ENCODE measurements at places on chromosomes 3 and 15.

- H3K36me3 ChIP-seq, result no peaks in the 10 kb centered on the region
- H3K27ac ChIP-seq, result no peak overlapping the region
- peaks cover 25% of the 10 kb centered on the region for H3K4me1 ChIP-seq
These were observed 107.1 kb downstream of the DGKG start for GRCh38 chr3:186254676-186255650.

GRCh38 chr3:14143271-14144225 lies 18.7 kb downstream of the TMEM43 start:
- peak overlapping the region; percentile 94 for H3K27ac ChIP-seq
- no peaks in the 10 kb centered on the region for H3K27me3 ChIP-seq
- H3K36me3 ChIP-seq, result peaks cover 51% of the 10 kb centered on the region
- DNase-seq, result peak; percentile 34
- H3K4me1 ChIP-seq, result peaks cover 17% of the 10 kb centered on the region

DNA sequence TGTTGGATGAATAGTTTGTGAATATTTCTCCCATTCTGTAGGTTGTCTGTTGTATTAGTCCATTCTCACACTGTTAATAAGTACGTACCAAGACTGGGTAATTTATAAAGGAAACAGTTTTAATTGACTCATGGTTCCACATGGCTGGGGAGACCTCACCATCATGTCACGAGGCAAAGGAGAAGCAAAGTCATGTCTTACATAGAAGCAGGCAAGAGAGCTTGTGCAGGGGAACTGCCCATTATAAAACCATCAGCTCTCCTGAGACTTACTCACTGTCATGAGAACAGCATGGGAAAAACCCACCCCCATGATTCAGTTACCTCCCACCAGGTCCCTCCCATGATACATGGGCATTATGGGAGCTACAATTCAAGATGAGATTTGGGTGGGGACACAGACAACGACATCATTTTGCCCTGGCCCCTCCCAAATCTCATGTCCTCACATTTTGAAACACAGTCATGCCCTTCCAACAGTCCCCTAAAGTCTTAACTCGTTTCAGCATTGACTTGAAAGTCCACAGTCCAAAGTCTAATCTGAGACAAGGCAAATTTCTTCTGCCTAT lies 133.2 kb downstream of the LMLN start:
- no peaks in the 10 kb centered on the region for H3K36me3 ChIP-seq
- no peaks in the 10 kb centered on the region for H3K4me1 ChIP-seq
- H3K4me3 ChIP-seq, result no peak overlapping the region
- no peak overlapping the region for H3K27ac ChIP-seq
- peaks cover 46% of the 10 kb centered on the region for H3K27me3 ChIP-seq
- no peak for DNase-seq

GRCh38 chr15:72503147-72503546 lies 29.0 kb downstream of the ARIH1 start:
- no peak overlapping the region for H3K27ac ChIP-seq
- DNase-seq, result no peak
- H3K27me3 ChIP-seq, result no peaks in the 10 kb centered on the region
- no peak overlapping the region for H3K4me3 ChIP-seq
- no peaks in the 10 kb centered on the region for H3K4me1 ChIP-seq
- H3K36me3 ChIP-seq, result no peaks in the 10 kb centered on the region

GRCh38 chr15:60525341-60526039 lies 46.5 kb upstream of the ICE2 start:
- no peaks in the 10 kb centered on the region for H3K27me3 ChIP-seq
- peaks cover 16% of the 10 kb centered on the region for H3K4me1 ChIP-seq
- no peak overlapping the region for H3K27ac ChIP-seq

- H3K27me3 ChIP-seq, result no peaks in the 10 kb centered on the region
- no peak overlapping the region for H3K4me3 ChIP-seq
- H3K4me1 ChIP-seq, result no peaks in the 10 kb centered on the region
- DNase-seq, result no peak
- no peak overlapping the region for H3K27ac ChIP-seq
- H3K36me3 ChIP-seq, result no peaks in the 10 kb centered on the region
These were observed 417.3 kb downstream of the GABRB3 start for GRCh38 chr15:26355472-26356074.

DNA sequence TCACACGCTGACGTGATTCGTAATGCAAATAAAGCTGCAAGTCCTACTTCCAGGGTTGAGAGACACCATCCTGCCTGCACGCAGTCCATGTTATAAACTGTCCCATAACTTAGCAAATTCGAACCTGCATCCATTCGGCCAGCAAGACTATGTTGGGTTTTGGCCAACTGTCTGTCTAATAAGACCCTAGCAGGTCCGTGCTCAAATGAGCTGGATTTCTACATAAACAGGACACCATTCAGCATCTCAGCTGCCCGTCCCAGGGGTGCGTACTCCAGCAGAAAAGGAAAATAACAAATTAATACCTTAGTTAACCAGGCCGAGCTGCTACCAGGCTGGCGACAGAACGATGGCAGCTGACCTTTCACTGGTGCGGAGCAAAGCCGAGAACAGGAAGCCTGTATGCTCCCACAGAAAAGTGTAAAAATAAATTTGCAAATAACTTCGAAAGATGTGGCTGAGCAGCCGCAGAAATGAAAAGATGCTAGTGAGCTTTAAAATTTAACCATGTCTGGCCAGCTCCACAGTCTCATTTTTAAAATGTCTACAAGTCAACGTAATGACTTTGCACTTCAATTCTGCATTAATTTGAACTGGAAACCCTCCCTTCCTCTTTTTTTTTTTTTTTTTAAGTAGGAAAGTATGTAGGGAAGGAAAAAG lies 97.1 kb upstream of the SNRPA1 start:
- no peaks in the 10 kb centered on the region for H3K27me3 ChIP-seq
- no peak overlapping the region for H3K4me3 ChIP-seq
- no peak overlapping the region for H3K27ac ChIP-seq
- no peaks in the 10 kb centered on the region for H3K4me1 ChIP-seq

DNA sequence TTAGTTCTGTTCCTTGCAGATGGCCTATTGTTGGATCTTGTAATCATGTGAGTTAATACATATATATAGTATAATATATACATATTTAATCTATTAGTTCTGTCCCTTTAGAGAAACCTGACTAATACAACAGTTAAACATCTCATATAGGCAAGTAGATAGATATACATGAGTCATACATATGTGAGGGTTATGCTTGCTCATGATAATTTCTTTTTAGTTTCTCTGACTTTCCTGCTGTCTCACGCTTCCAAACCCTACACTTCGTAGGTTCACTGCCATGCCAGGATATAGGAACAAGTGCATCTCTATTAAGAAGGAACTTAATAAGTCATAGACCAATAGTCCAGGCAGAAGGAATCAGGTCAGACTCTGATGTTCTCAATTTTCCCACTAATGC lies 16.8 kb upstream of the CLDN16 start:
- H3K27ac ChIP-seq, result peak overlapping the region; percentile 33
- H3K27me3 ChIP-seq, result no peaks in the 10 kb centered on the region
- H3K4me1 ChIP-seq, result peaks cover 98% of the 10 kb centered on the region
- H3K36me3 ChIP-seq, result peaks cover 13% of the 10 kb centered on the region
- no peak for DNase-seq

DNA sequence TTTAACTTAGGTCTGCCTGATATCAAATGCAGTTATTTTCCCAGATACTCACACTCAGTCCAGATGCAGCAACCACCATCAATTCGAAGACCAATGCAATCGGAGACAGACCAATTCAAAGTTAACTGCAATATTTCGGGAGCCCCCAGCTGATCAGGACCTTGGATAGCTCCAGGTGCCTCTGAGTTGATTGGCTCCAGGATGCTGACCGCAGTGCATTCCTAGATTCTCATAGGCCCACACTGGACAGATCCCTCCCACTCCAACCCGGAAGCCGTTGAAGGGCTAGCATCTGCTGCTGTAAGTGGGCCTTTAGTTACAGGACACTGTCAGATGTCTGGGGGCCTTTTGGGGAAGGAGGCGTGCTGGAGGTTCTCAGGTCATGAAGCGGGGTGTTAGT lies 89.5 kb upstream of the ATP2B2 start:
- no peaks in the 10 kb centered on the region for H3K4me1 ChIP-seq
- H3K36me3 ChIP-seq, result no peaks in the 10 kb centered on the region
- H3K27ac ChIP-seq, result no peak overlapping the region
- no peak overlapping the region for H3K4me3 ChIP-seq

GRCh38 chr15:35246451-35246850 lies 161.4 kb upstream of the NANOGP8 start:
- H3K27ac ChIP-seq, result no peak overlapping the region
- H3K27me3 ChIP-seq, result no peaks in the 10 kb centered on the region
- H3K4me1 ChIP-seq, result no peaks in the 10 kb centered on the region

- no peaks in the 10 kb centered on the region for H3K4me1 ChIP-seq
- no peak for DNase-seq
- no peaks in the 10 kb centered on the region for H3K36me3 ChIP-seq
These were observed 177.8 kb downstream of the SERPINI1 start for GRCh38 chr3:167913219-167913835.

- H3K27me3 ChIP-seq, result no peaks in the 10 kb centered on the region
- no peaks in the 10 kb centered on the region for H3K4me1 ChIP-seq
- no peak for DNase-seq
- no peak overlapping the region for H3K27ac ChIP-seq
- no peaks in the 10 kb centered on the region for H3K36me3 ChIP-seq
These were observed 43.7 kb upstream of the KCNMB2 start for GRCh38 chr3:178492491-178492890.

DNA sequence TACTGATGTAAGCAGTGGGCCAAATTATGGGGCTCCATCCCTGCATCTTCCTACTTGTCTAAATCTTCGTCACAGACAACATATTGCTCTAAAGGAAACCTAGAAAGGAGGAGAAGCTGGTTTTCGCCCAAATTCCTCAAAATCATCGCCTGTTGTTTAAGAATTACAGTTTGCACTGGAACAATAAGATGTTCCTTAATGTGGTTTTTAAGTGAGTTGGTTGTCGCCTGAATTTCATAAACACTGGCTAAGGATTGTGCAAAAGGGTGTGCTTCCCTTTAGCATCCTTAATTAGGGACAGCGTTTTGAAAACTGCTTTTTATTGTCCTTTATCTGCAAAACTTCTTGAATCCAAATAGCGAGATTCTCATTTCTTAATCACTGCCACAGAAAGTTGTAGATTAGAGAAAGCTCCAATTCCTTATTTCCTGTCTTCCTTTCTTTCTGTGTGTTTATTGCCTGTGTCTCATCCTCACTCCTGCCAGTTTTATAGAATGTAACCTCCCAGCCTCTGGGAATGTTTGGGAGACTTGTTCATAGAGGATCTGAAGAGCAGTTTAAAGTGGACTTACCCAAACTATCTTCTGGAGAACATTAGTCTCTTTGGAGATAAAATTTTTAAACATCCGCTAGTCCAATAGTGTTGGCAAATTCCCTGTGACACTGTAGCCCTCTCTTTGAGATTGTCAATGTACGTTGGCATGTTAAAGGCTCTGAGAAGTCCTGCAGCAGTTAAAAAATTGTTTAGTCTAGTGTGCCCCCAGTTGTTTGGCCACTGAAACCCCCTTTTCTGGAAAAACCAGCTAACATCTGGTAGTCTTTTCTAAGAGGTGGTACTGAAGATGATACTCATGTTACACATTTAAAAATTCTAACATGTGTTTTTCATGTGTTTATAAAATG lies 50.4 kb downstream of the FLNB start:
- peaks cover 52% of the 10 kb centered on the region for H3K4me1 ChIP-seq
- H3K4me3 ChIP-seq, result peak overlapping the region; percentile 52
- H3K27ac ChIP-seq, result peak overlapping the region; percentile 87
- no peaks in the 10 kb centered on the region for H3K27me3 ChIP-seq
- DNase-seq, result no peak
- H3K36me3 ChIP-seq, result peaks cover 22% of the 10 kb centered on the region

DNA sequence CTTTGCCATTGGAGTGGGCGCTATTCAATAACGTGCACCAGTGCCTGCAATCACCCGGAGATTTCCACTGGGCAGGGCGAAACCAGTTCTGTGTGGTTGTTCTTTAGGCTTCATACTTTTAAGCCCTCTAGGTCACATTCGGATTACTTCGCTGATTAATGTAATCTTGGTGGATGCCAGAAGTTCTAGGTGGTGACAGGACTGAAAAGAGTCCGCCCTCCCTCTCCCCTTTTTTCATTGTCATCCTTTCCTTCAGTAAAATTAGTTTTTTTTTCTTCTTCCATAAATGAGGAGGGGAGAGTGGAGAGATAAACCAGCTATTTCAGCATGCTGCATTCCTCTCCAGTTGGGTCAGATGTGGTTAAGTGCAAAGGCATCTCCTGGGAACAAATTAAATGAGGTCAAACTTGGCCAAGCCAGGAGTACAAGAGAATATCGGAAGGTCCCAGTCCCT lies 2.3 kb upstream of the SLC2A2 start:
- H3K4me3 ChIP-seq, result no peak overlapping the region
- no peak overlapping the region for H3K27ac ChIP-seq
- DNase-seq, result no peak
- no peaks in the 10 kb centered on the region for H3K27me3 ChIP-seq

GRCh38 chr3:155664925-155665695 lies 79.8 kb downstream of the PLCH1 start:
- H3K27me3 ChIP-seq, result no peaks in the 10 kb centered on the region
- peaks cover 66% of the 10 kb centered on the region for H3K4me1 ChIP-seq
- peak overlapping the region; percentile 70 for H3K27ac ChIP-seq
- no peaks in the 10 kb centered on the region for H3K36me3 ChIP-seq
- H3K4me3 ChIP-seq, result peak overlapping the region; percentile 47

- H3K27ac ChIP-seq, result no peak overlapping the region
- no peak overlapping the region for H3K4me3 ChIP-seq
- DNase-seq, result peak; percentile 79
These were observed 509.1 kb downstream of the SHQ1 start for GRCh38 chr3:72338942-72339669.

GRCh38 chr3:134477938-134478337 lies 7.8 kb downstream of the ANAPC13 start:
- H3K36me3 ChIP-seq, result no peaks in the 10 kb centered on the region
- H3K27ac ChIP-seq, result peak overlapping the region; percentile 25
- H3K4me3 ChIP-seq, result no peak overlapping the region
- no peak for DNase-seq
- peaks cover under 1% of the 10 kb centered on the region for H3K4me1 ChIP-seq
- H3K27me3 ChIP-seq, result no peaks in the 10 kb centered on the region

DNA sequence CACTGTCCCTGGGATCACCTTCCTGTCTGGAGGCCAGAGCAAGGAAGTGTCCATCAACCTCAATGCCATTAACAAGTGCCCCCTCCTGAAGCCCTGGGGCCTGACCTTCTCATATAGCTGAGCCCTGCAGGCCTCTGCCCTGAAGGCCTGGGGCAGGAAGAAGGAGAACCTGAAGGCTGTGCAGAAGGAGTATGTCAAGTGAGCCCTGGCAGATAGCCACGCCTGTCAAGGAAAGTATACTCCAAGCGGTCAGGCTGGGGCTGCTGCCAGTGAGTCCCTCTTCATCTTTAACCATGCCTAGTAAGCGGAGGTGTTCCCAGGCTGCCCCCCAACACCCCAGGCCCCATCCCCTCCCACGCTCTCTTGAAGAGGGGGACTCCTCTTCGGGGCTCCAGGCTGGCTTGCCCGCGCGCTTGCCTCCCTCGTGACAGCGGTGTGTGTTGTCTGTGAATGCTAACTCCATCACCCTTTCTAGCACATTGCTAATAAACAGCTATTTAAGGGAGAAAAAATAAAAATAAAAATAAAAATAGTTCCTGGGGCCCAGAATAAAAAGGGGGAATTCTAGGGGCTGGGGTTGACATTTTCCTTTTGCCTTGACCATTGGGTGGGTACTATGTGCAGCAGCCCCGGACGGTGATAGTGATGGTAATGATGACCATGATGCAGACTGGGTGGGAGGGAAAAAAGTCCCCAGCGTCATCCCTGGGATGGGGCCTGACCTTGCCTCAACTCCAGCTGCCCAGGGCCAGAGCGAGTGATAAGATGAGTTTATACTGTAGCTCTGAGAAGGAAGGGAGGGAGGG lies 3.3 kb upstream of the ALAS1 start:
- H3K4me1 ChIP-seq, result peaks cover 46% of the 10 kb centered on the region
- peaks cover 27% of the 10 kb centered on the region for H3K36me3 ChIP-seq
- DNase-seq, result no peak
- H3K27me3 ChIP-seq, result no peaks in the 10 kb centered on the region

- no peak overlapping the region for H3K27ac ChIP-seq
- H3K36me3 ChIP-seq, result peaks cover 17% of the 10 kb centered on the region
- no peaks in the 10 kb centered on the region for H3K27me3 ChIP-seq
These were observed 69.7 kb downstream of the MB21D2 start for GRCh38 chr3:192847941-192848340.

All from Calu3 (cell line).